ENCODE measurements at places on chromosomes 6 and 20.
A peak's percentile ranks its signal among the peaks of the same experiment; 100 is the strongest.

- no peak for DNase-seq
These were observed 106.3 kb downstream of the SESN1 start for GRCh38 chr6:108988296-108988695.

- no peak for DNase-seq
These were observed 16.6 kb downstream of the SNRPC start for GRCh38 chr6:34773916-34774315.

DNA sequence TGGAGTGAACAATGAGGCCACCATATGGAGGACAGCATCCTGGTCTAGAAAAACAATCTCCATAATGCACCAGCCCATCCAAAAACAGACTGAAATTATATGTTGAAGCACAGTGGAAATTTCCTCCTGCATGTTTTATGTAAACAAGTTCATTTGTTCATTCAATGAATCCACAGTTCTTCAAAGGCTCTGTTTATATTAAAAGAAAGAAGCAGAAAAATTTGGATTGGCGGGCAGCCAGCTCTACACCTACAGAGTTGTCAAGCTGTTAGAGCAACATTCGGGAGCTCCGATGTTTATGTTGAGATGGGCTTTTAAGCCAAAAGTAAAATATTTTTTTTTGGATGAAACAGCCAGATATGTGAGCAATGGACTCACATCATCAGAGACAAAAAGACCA, 395.3 kb upstream of the SULF2 start:
- no peak for DNase-seq

DNA sequence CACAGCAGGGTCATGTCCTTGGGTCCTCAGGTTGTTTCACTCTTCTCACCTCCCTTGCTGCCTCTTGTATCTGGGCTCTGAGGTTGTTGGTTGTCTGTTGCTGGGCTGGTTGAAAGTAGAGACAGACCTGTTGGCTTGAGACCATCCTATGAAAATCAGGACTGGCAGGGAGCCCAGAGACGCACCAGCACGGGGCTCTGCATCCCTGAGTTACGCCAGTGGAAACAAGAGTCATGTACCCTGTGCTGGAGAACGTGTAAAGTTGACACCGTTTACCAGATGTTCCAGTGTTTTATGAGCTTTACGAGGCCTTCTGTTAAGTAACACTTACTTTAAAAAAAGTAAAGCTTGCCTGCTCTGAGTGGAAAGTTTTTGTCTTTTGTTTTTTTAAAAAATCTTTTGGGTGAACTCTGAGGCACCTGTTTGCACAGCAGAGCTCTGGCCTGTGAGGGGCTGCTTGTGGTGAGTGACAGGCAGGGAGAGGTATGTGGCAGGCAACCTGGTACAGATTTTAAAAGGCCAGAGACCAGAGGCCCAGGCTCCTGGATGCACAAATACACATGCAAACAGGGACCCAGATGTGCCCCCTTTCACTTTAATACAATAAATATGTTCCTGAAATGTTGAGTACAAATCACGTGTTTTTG, 260.0 kb upstream of the SUPT3H start:
- no peak for DNase-seq

- no peak for DNase-seq
These were observed 71.8 kb downstream of the ATG5 start for GRCh38 chr6:106253731-106254130.

DNA sequence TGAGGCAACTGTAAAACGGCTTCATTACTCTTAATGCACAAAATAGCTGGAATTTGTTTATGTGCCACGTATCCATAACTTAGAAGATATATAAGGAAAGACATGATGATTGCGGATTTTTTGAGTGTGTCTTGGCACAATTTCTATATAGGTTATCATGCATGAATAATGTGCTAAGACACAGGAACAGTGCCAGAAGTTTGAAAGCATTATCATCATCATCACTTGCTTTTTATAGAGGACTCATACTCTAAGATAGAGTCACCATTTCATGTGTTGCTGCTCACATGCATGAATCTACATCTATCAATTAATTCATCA, 113.4 kb downstream of the ELOVL4 start:
- DNase-seq, result no peak

- DNase-seq, result no peak
These were observed 7.3 kb upstream of the SNTA1 start for GRCh38 chr20:33450867-33451266.

DNA sequence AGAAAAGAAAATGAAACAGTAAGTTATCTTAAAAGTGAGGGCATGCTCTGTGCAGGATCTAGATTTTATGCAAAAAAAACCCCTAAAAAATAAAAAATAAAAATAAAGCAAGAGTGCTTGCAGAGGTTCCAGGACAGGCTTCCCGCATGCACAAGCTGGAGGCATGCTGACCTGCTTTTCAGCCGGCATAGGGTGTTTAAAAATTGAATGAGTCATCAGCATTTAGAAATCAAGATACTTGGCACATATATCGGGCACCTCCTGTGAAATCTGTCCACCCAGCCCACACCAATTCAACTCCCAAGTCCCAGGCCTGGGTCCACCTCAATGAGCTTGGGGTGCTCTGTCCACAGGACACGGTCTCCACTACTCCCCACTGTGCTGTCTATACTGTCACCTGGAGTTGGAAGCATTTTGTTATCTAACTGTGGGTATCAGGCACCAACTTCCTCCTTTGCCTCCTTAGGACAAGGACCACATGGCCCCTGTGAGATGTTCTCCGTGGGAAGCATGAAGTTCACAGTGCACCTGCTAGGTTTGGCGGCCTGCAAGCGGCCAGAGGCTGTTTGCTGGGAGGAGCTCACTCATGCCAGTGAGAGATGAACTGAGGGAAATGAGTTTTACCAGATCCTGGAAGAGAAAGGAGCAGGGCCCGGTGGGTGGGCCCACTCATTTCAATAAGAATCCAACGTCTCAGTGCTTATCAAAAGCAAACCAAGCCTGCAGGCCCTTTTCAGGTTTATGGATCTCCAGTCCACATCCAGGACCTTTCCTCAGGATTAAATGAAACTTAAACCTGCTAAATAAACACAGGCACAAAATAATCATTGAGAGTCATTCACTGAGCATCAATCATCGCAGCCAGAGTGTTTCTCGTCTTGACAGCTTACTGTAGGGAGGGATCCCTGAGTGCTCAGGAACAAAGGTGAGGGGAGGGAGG, 121.1 kb downstream of the FOXA2 start:
- DNase-seq, result no peak

DNA sequence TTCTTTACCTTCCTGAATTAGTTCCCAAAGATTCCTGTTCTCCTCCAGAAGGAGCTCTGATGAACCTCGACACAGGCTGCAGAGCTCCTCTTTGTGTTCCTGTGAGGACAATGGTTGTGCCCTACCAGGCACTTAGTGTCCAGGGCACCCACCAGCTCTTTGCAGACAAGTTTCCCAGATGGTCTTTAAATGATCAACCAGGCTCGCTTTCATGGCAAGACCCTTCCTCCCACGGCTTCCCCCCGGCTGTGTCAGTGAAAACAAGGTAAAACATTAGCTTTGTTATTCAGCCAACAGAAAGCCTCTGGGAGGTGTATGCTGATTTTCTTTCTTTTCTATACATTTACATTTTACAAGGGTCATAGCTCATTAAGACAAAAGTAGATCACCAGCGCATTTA, 32.3 kb upstream of the CNKSR3 start:
- DNase-seq, result no peak

DNA sequence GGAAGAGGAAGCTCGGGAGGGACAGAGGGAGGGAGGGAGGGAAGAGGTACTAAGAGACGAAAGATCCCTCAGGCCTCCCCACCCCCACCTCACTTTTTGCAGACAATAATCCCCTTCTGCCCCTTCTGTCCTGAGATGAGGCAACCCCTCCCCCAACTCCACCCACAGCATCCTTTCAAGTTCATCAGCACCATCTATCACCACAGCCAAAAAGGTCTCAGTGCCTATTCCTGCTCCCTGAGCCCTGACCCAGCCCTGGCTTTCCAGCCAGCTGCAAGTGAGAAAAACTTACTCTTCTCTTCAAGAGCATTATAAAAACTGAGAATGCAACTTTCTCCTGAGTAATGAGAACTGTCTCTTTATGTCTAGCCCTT, 133.2 kb upstream of the LRFN2 start:
- no peak for DNase-seq

DNA sequence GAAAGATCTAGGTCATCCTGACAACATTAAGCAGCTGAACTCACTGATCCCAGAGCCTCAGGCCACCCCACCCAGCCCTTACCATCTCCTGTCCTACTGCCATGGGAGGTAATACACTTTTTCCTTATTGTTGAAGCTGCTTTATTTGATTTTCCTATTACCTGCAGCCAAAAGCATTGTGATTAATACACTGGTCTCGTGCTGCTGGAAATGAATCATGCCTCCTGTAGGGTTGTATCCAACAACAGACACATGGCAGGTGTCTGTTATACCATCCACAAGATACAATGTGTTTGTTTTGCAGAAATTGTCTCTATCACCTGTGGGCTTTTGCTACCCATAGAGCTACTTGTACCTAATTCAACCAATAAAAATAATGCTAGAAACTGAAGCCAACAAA, 34.2 kb downstream of the MYLIP start:
- DNase-seq, result no peak

DNA sequence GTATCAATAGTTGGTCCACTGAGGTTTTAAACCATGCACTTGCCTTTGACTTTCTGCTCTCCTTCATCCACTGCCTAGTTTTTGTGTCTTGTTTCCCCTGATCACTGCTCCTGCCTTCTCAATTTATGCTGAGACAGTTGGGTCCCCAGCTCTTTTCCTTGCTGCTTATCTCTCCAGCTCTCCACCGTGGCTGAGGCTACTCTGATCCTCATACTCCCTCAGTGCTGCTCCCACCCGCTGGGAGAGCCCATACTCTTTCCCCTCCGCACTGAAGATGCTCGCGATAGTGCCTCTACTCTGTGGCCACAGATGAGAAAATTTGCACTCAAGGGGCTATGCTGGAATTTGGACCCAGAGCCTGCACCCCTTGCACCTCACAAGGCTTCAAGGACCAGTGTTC, 3.4 kb upstream of the THBD start:
- DNase-seq, result no peak

DNA sequence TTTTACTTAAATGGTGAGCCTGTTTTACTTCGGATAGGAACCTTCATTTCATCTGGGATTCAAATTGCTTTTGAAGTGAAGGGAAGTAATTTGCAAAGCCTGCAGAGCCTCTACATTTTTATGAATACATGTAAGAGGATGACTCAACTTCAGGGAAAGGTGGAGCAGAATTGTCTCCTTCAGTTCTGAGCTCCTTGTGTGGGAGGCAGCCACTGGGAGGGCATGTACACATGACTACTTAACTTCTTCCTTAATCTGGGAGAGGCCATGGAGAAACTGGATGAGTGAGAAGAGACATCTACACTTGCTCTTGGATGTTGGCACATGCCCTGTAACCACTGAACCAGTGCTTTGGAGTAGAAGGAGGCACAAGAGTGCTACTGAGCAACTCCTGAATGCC, 145.1 kb upstream of the NRSN1 start:
- DNase-seq, result no peak

DNA sequence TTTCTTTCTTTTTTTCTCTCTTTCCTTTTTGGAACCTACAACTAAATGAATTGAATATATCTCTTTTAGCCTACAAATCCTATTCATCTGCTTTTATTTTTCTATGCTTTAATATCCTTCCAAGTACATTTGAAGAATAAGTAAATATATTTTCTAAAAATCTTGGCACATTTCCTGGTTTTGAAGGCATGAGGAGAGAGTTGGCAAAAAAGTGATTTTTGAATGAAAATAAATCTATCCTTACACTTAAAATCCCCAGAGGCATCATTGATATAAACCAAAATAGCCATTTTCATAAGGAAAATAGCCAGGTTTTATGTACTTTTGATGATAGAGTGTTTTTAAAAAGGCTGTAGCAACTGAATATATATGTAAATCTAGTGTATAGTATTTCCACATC, 69.0 kb downstream of the SAMD5 start:
- no peak for DNase-seq

GRCh38 chr20:46419882-46420281, 13.5 kb upstream of the ELMO2 start:
- DNase-seq, result no peak

DNA sequence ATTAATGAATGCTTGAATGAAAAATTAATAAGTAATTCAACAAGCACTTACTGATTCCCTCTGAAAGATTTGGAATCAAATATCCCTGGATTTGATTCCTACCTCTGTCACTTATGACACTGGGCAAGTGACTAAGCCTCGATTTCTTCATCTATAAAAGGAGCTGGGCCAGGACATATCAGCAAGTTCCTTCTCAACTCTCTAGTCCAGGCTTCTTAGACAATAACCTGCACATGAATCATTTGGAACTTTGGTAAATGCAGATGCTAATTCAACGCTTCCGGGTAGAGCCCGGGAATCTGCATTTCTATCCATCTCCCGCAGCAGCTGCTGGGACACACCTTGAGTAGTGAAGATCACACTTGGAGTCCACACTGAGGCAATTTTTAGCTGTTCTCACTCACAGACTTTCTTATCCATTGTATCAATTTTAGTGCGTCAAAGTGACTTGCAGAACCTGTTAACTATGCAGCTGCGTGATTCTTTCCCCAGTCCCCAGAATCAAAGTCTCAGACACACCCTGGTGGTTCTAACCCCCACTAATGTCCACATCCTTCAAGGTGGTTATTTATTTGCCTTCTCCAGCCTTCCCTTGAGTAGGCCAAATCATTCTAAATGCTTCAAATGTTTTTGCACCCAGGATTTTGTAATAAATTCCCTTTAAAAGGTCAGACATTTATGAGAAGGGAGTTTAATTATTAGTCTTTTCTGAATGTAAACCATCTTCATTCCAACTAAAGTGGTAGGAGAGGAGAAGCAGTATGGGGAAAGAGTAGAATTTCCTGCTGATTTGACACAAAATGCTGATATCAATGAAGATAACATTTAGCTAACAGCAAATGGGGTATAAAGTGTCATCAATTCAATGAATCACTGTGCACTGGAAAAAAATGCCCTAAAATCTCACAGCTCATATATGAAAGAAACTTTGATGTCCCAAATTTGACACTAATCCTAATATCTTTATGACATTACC, 26.0 kb upstream of the CCND3 start:
- DNase-seq, result no peak

- no peak for DNase-seq
These were observed 10.5 kb downstream of the ENTPD6 start for GRCh38 chr20:25206063-25206403.

GRCh38 chr6:152552616-152553209, 84.4 kb downstream of the SYNE1 start:
- no peak for DNase-seq

GRCh38 chr20:59006864-59007664, at the start of gene CTSZ:
Gene CTSZ, minus strand, starts transcription at chr20:59007254. Its CDS starts 126 bp downstream, at chr20:59007128.
- DNase-seq, result peak; percentile 91

- DNase-seq, result peak; percentile 35
These were observed 29.3 kb downstream of the GCM1 start for GRCh38 chr6:53119349-53119748.

- DNase-seq, result no peak
These were observed 37.7 kb downstream of the INSM1 start for GRCh38 chr20:20405623-20406022.

DNA sequence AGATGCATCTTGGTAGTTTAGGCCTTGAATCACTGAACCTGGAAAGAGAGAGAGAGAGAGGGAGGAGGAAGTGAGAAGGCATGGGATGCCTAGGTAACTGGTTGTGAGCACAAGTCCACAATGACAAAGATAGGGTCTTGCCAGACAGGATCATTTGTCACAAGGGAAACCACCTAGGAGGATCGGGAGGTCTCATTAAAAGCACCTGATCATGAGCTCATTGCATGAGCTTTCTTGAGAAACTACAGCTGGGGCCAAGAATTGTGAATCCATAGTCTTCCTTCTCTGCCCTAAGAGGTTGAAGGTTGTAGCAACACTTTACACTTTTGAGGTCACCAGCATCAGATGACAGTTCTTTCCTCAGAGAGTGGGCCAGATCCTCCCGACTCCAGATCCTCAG, 195.7 kb downstream of the CD83 start:
- no peak for DNase-seq
